ENCODE measurements at places on chromosomes 5 and 9.
A peak's percentile ranks its signal among the peaks of the same experiment; 100 is the strongest.

DNA sequence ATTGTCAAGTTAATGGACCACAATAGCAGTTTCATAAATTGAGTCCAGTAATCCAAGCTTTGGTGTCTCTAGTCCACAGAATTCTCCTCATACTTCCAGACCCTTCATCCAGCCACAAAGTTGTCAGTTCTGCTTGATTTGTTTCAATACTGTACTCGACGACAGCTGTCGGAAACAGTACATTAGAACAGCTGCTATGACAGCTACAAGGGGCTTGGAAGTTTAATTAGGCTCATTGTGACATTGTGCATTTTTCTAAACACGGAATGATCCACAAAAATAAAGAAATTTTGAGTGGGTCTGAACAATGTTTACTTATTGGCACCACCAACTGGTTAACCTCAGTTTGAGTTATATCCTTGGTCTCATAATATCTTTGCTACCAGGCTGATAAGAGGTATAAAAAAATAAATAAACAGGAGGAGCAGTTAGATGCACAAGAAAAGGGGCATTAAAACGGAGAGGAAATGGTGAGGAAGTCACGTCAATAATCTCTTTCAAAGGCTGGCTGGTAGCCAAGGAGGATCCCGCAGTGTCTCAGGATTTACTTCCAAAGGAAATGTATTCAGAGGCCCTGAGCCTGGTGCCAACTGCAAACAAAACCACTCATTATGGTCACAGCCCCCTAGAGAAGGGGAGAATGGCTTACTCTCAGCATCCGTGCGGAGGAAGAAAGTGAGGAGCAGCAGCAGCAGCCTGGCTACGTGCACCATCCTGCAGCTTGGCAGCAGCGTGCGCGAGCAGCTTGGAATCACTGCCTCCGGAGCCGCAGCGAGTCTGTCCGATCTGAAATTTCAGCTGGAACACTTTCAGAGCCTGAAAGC lies 933.8 kb upstream of the DMAC1 start:
- no peak for DNase-seq

- no peak for DNase-seq
Measured at GRCh38 chr5:171952021-171952420, 54.4 kb downstream of the FBXW11 start.

- DNase-seq, result no peak
Measured at GRCh38 chr9:127053057-127053821, 69.2 kb downstream of the ANGPTL2 start.

- DNase-seq, result no peak
Measured at GRCh38 chr5:110900829-110901228, 162.0 kb downstream of the SLC25A46 start.

GRCh38 chr5:84237126-84237525 lies 147.6 kb downstream of the EDIL3 start:
- no peak for DNase-seq

- DNase-seq, result no peak
Measured at GRCh38 chr9:128047231-128047630, 19.9 kb downstream of the NAIF1 start.

DNA sequence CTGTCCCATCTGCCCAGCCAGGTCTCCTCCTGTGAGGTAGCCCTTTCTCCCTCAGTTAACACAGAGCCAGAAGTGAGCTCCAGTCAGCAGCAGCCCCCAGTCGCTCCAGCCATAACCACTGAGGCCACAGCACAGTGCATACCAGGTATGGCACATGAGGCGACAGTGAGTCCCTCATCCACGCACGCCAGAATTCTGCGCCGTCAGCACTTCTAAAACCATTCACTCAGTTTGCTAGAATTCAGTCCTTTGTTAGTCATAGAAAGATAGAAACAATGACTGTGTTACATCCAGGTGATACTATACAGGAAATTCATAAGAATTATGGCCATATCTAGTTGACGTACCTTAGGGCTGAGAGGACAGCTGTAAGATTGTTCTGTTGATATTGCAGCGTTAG lies 88.5 kb downstream of the KIAA1958 start:
- no peak for DNase-seq

- DNase-seq, result peak; percentile 64
Measured at GRCh38 chr9:89597711-89598362, 7.0 kb upstream of the GADD45G start.

DNA sequence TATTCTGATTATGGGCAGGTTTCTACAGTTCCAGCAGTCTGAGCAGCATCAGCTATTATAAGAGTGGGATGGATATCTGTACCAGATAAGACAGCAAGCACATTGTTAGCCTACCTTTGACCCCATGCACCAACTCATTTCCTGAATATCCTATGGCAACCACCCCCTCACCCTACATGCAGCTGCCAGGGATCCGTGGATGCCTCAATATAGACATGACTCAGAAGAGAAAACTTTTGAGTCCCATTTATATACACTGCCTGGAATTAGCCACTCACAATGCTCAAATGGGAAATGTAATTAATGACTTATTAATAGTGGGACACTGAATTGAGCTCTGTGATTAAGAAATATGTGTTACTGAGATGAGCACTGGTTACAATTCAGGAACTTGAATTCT lies 124.4 kb downstream of the SSBP2 start:
- DNase-seq, result no peak

DNA sequence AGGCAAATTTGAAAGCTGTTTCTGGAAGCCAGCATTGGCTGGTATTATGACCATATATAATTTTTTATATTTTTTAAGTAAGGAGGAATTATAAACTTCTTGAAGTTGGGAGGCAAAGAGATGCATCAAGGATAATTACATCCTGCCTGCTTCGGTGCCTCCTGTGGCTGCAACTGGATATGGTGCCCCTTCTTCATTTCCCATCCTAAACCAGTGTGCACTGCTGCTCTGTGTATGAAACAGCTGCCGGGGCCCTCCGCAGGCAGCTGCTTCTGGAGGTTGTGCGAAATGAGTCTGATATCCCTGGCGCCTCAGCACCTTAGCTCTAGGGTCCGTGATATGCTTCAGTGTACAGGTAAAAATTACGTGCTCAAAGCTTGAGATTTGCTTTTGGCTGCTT lies 304.2 kb downstream of the ENC1 start:
- DNase-seq, result no peak

DNA sequence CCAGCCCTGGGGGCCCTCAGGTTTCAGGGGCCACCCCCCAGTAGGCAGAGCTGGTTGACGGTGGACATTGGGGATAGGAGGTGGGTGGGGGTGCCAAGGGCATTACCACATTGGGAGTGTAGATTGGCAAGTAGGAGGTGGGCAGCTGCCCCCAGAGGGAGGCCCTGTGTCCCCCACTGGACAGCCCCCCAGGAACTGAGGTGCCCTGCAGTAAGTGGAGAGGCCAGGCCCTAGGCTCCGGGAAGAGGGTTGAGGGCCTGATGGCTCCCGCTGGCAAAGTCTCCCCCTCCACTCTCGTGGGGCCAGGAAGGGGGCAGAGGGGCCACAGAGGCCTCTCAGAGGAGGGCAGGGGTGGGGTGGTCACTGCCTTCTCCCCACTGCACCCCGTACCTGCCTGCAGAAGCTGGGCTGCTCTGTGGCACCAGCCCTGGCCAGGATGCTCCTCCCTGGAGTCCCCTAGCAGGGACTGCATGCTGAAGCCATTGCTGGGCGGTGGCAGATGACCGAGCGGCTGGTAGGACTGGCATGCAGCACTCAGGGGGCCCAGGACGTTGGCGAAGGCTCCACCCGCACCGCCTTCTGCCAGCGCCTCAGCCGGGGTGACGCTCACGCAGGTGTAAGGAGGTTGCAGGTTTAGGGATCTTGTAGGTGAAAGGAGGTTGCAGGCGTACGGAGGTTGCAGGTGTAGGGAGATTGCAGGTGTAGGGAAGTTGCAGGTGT lies 89.6 kb upstream of the CACNA1B start:
- no peak for DNase-seq

GRCh38 chr5:109049565-109049964 lies 301.9 kb downstream of the FER start:
- DNase-seq, result no peak

GRCh38 chr5:103391659-103392058 lies 133.1 kb downstream of the MACIR start:
- DNase-seq, result no peak

DNA sequence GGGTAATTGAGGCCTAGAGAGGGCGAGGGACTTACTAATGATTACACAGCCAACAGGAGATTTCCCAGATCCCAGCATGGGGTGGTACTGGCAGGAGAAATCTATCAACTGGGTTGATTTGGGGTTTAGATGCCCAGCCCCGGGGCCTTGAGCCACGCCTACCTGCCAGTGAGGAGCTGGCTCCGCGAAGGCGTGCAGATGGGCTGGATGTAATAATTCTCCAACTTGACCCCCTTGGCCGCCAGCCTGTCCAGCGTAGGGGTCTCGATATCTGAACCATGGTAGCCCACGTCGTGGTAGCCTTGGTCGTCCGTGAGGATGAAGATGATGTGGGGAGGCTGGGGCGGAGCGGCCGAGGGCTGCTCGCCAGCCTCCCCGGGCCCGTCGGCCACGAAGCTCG lies 804 bp downstream of the ARSI start:
- no peak for DNase-seq

DNA sequence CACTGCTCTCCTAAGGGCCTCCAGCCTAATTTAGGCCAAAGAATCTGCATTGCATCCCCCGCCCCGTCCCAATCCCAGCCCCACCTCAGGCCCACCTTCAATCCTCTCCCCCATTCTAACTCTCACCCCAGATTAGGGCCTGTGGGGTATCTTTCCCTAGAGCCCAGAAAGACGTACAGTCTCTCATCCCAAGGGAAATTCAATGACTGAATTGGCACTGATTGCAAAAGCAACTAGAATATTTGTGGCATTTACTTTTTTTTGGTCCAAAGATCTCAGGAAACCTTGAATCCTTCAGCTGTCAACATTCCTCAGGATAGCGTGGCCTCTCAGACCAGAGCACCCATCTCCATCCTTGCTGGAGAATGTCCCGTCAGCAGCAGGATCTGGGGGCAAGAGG lies 30.6 kb downstream of the TRMO start:
- no peak for DNase-seq

- no peak for DNase-seq
Measured at GRCh38 chr5:145943674-145944121, 7.3 kb downstream of the SH3RF2 start.

- DNase-seq, result no peak
Measured at GRCh38 chr5:88304356-88304755, 35.7 kb upstream of the TMEM161B start.

GRCh38 chr5:69090158-69090557 lies 3.7 kb upstream of the SLC30A5 start:
- DNase-seq, result no peak

All from activated CD4-positive, alpha-beta T cell treated with anti-CD3 and anti-CD28 coated beads for 48 hours (primary cell).